Spleen (tissue), 13 donors: ENCODE measurements at places on chromosomes 13 and 19. TPM values are rescaled to one million over a fixed set of nuclear protein-coding genes. Genes with fewer than 3 reads are reported as not detected.

Gene ATP5F1D
- total RNA-seq: 55.7 TPM

Gene HSH2D
- 77.0 TPM for total RNA-seq

DNA sequence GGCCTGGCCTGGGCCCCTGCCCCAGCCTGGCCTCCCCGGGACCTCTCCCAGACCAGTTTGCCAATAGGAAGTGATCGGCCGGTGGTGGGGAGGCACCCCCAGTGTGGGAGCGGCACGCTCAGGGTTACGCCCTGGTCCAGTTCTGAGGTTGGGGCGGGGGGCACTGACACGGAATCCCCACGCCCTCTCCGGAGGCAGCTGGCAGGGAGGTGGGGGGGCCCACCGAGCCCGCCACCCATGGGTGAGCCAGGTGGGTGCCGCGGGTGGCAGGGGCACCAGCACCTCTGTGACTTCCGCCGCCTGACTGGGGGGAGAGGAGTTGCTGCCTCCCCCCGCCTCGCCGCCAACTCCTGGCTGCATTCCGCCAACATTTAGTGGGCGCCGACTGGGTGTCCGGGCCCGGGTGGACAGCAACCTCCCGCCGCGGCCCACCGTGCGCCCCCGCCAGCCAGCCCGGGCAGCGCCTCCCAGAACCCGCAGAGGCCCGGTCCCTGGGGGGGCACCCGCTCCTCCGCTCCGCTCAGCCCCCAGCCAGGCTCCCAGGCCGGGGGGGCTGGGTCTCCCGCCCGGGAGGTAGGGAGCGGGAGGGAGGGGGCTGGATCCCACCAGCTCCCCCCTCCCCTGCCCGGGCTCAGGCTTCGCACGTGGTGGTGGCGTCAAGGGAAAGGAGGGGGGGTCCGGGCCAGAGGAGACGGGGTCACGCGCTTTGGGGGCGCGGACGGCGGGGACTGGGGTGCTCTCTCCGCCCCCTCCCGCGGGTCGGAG, 2.0 kb downstream of the ZBTB7A start:
- DNase-seq: peak; percentile 93

DNA sequence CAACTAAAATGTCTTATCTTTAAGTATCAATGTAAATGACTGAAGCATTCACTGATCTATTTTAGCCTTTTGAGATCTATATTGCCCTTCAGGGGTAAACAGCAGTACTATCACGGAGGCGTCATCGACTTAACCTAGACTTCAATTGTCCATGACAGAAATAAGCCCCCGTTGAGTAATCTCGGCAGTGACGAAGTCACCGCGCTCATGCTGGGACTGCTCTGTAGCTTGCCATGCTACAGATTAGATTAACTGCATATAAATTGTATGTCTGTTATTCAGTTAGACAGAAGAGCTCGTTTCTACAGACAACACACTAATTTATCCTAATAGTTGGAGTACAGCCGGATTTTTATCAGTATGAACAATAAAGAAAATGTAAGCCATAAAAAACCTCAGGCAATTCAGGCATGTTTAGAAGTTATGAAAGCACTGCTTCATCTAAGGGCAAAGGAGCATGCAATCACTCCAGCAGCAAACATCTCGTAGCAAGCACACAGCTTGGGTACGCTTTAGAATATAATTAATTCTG, 56.6 kb downstream of the TUBGCP3 start:
- DNase-seq: no peak
